ENCODE measurements at places on chromosomes 5 and 9.

DNA sequence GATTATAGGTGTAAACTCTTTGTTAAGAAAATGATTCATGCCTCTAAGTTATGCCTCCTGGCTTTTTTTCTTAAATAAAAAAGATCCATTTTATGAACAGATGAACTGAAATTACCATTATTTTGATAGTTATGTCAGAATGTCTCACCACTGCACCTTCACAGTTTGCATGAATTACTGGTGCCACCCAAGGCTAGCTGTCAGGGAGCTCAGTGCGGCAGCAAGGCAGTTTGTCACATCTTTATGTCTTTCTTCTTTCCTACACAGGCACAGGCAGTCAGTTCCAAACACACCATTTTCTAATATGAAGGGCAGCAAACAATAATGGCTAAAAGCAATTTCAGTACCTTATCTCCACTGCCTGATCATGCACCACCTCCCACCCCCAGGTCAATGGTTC is 147.7 kb downstream of the SREK1 start:
- DNase-seq, result no peak

- peak; percentile 73 for DNase-seq
Observed at GRCh38 chr5:74575741-74576538, 64.6 kb downstream of the ENC1 start.

DNA sequence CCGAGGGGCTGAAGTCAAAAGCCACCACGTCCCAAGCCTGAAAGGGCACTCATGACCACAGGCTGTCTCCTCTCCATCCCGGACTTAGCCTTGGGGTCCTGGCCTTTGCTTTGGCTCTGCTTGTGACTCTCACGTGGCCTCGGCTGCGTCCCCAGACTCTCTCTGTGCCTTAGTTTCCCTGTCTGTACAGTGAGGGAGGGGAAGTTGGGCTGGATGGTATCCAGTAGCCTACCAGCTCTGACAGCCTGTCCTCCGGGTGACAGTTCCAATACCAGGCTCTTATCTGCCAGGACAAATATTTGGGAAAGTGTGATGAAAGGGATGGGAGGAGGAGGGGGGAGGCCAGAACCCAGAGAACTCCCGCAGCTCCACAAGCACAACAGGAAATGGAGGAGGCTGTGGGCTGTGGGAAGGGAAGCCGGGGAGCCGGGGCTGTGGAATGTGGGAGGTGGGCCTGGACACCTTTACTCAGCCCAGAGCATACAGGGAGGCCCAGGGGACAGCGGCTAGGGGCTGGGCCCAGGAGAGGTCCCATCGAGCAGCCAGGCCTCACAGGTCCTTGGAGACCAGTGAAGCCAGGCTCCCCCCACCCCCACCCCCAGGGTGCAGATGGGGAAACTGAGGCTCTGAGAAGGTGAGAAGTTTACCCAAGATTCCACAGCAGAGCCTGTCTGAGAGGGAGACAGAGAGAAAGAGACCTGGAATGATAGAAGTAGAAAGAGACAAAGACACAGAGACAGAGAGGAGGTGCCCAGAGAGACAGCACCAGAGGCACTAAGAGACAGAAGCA is 18.3 kb downstream of the PDGFRB start:
- DNase-seq, result no peak

GRCh38 chr9:99030092-99030511 is 74.8 kb upstream of the TGFBR1 start:
- DNase-seq, result no peak

DNA sequence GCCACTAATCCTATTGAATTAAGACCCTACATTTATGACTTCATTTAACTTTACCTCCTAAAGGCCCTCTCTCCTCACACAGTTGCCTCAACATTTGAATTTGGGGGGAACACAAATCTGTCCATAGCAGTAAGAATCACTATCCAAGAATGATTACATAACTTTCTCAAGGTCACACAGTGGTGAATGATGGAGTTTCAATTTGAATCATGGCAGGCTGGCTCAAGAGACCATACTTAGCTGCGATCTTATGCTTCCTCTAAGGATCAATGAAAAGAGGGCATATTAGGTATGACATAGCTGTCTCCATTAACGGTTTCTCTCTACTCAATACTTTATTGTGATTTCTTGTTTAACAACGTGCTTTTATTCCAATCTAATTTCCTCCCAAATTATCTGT is 44.1 kb upstream of the PDE4D start:
- DNase-seq, result no peak

GRCh38 chr9:124198331-124198730 is 59.4 kb upstream of the NEK6 start:
- DNase-seq, result no peak

All from T-helper 1 cell (primary cell).